ENCODE measurements at places on chromosomes 1 and 21.
A peak's percentile ranks its signal among the peaks of the same experiment; 100 is the strongest.

DNA sequence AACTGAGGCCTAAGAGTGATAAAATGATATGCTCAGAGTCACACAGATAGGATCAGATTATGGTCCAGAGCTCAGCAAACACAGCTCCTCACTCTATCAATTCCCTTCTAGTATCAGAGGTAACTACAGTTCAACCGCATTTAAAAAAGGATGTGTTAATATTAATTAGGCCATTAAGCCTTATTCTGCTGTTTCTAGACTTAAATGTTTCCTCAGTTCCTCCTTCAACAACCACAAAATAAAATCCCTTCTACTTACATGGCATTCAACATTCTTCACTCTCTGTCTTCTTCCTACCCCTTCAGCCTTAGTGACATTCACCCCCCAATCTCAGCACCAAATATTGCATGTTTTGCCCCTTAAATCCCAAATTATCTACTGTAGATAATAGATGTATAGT, 254.9 kb downstream of the PLPP3 start:
- DNase-seq, result no peak

- peak; percentile 24 for DNase-seq
Measured at GRCh38 chr1:182615468-182616129, 11.4 kb upstream of the RGS16 start.

DNA sequence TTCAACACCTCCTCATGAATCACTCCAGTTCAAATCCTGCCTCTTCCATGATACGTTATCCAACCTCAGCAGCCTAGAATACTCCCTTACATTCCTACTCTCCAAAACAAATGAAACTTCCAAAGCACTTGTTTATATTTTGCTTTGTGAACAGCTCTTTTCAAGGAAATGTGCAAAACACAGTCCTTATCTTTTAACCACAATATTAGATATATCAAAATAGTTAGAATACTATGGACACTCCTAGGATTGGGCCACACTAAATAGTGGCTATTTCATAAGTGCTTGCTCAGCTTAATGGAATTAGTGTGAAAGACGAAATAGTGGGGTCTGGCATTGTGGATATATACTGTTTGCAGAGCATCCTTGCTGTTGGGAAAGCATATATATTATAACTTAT, 173.5 kb downstream of the ZC3H11B start:
- no peak for DNase-seq

- peak; percentile 96 for DNase-seq
Measured at GRCh38 chr21:42009831-42010506, at the start of gene ZBTB21. Gene ZBTB21 (minus strand): TSS chr21:42010360. CDS start chr21:41994095, 16,265 bp downstream.

GRCh38 chr1:161740921-161741320, 8.7 kb upstream of the DUSP12 start:
- no peak for DNase-seq

Data from stimulated activated effector memory CD8-positive, alpha-beta T cell treated with anti-CD3 and anti-CD28 coated beads, Interleukin-12 subunit alpha, Interleukin-12 subunit beta, amount 100 ng/mL, for 72 hours (primary cell).